Mesendoderm (in vitro differentiated cells): ENCODE measurements at places on chromosomes 11 and 22.

- peak; percentile 87 for DNase-seq
- peaks cover 14% of the 10 kb centered on the region for H3K4me1 ChIP-seq
- H3K4me3 ChIP-seq, result no peak overlapping the region
- H3K36me3 ChIP-seq, result no peaks in the 10 kb centered on the region
Observed at GRCh38 chr22:37197451-37198257, 9.6 kb upstream of the C1QTNF6 start.

DNA sequence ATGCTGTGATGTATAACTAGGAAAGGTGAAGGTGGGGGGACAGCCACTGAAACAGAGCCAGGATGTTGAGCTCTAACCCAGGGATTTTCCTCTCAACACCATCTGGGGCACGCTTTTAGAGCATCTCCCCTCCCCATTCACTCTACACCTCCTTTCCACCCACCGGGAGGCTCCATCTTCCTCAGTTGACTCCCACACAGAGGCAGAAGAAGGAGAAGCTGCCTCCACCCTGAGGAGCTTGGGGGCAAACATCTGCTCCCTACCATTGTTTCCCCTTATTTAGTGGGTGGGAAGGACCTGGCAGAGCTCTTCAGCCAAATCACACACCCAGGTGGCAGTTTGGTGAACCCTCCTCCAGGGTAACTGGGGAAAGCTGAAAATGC lies 50.0 kb upstream of the ADA2 start:
- H3K4me3 ChIP-seq, result no peak overlapping the region
- peaks cover 49% of the 10 kb centered on the region for H3K4me1 ChIP-seq
- DNase-seq, result no peak
- peak overlapping the region; percentile 98 for H3K27ac ChIP-seq

DNA sequence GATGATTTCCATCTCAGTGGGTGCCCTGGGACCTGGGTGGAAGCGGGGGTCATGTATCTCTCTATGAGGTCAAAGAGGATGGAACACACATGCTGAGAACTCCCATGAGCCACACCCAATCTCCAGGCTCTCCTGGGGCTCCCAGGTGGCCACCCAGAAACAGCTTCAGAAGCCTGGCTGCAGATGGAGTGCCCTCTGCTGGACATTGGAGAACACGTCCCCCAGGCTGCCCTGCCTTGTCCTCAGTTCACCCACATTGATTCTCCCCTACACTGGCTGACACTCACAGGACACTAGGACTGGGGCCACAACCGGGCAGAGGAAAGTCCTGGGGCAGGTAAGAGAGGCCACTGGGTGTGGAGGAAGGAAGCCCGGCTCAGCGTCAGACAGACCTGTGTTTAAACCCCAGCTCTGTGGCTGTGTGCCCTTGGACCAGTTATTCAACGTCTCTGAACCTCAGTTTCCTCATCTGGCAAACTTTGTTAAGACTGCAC lies 4.5 kb upstream of the NOL12 start:
- peak; percentile 81 for DNase-seq
- H3K4me3 ChIP-seq, result no peak overlapping the region
- no peaks in the 10 kb centered on the region for H3K27me3 ChIP-seq

- H3K27ac ChIP-seq, result no peak overlapping the region
- no peaks in the 10 kb centered on the region for H3K27me3 ChIP-seq
- DNase-seq, result no peak
- no peaks in the 10 kb centered on the region for H3K36me3 ChIP-seq
Observed at GRCh38 chr11:2325719-2326118, 23.9 kb downstream of the TSPAN32 start.

- DNase-seq, result no peak
- no peaks in the 10 kb centered on the region for H3K36me3 ChIP-seq
- no peaks in the 10 kb centered on the region for H3K27me3 ChIP-seq
- H3K27ac ChIP-seq, result no peak overlapping the region
Observed at GRCh38 chr22:16854631-16855030, 29.4 kb upstream of the XKR3 start.

- H3K4me3 ChIP-seq, result no peak overlapping the region
- H3K27ac ChIP-seq, result no peak overlapping the region
- DNase-seq, result no peak
- H3K36me3 ChIP-seq, result no peaks in the 10 kb centered on the region
- H3K4me1 ChIP-seq, result no peaks in the 10 kb centered on the region
Observed at GRCh38 chr11:17594686-17595192, 47.7 kb downstream of the OTOG start.

GRCh38 chr11:69370984-69371709 lies 77.2 kb downstream of the MYEOV start:
- no peaks in the 10 kb centered on the region for H3K4me1 ChIP-seq
- H3K27me3 ChIP-seq, result no peaks in the 10 kb centered on the region
- no peak overlapping the region for H3K27ac ChIP-seq
- H3K4me3 ChIP-seq, result no peak overlapping the region
- H3K36me3 ChIP-seq, result no peaks in the 10 kb centered on the region

DNA sequence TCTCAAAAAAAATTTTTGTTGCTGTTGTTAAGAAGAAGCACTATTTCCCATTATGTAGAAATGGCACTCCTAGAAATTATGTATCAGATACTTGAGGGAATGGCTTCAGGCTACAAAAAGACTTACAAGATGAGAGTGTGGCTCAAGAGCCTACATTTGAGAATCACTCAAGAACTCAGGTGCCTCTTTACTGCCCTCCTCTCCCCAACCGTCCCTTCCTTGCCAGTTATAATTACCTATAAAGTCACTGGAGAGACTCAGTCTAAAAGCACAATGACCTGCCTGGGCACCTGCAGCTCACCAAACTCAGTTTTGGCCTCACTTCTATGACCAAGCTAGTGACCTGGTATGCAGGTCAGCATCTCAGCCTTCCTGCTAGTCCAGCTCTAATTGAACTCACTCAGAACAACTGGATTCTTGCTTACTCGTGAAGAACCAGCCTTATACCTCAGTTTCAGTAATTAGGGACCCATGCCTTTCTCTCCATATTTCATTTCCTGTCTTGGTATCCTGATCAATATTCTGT lies 41.9 kb upstream of the PPP2R1B start:
- DNase-seq, result no peak
- H3K4me3 ChIP-seq, result no peak overlapping the region
- H3K36me3 ChIP-seq, result no peaks in the 10 kb centered on the region

GRCh38 chr11:125931668-125932067 lies 14.2 kb upstream of the VSIG10L2 start:
- no peak overlapping the region for H3K4me3 ChIP-seq
- peaks cover 2% of the 10 kb centered on the region for H3K4me1 ChIP-seq
- no peak overlapping the region for H3K27ac ChIP-seq
- no peaks in the 10 kb centered on the region for H3K36me3 ChIP-seq

DNA sequence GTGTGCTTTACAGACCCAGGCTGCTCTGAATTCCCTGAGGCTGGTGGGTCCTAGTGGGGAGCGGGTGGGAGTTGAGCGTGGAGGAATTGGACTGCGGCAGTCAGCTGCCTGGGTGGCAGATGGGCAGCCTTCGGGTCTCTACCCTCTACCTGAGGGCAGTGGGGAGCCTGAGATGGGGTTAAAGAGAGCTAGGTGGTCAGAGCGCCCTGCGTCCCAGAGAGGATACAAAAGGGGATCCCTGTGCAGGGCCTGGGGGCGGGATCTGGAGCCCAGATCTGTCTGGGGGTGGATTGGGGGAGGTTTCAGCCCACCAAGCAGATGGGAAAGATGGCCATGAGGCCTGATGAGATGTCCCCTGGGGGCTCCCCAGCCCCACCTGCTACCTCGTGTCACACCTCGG lies 18.2 kb downstream of the KCTD17 start:
- H3K36me3 ChIP-seq, result no peaks in the 10 kb centered on the region
- no peak overlapping the region for H3K27ac ChIP-seq
- no peaks in the 10 kb centered on the region for H3K4me1 ChIP-seq

DNA sequence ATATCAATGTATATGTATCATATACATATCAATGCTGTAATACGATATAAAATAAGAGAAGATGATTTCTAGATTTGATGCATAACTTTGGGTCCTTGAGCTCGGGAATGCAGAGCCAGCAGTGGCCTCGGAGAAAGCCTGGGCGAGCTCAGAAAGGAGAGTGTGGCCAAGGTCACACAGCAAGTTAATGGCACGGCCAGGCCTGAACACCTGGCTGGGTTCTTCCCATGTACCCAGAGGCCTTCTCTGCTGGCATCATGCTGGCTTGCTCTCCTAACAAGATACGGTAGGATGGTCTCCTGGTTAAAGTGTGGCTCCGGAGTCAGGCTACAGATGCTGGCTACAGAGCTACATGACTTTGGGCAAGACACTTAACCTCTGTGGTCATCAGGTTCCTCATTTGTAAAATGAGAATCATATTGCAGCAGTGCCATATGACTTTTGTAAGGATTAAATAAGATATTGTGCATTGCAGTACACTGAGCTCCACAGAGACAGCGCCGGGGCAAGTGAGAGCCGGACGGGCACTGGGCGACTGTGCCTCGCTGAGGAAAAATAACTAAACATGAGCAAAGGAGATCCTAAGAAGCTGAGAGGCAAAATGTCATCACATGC lies 29.9 kb downstream of the TPST2 start:
- no peak for DNase-seq
- peaks cover 8% of the 10 kb centered on the region for H3K4me1 ChIP-seq
- H3K4me3 ChIP-seq, result no peak overlapping the region

DNA sequence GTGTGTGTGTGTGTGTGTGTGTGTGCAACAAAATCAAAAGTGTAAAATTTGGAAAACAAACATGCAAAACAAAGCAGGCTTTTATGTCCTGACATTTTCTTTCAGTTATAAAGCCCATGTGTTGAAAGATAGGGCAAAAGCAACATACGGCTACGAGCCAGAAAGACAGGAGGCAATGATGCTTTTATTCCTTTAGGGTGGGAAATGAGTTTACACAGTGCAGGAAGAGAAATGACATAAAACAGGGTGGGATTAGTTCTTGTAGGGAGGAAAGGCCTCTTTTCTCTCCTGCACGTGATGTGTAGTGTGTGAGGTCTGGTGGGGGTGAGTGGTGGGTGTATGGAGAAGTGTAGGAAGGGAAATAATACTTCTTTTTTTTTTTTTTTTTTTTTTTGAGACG lies 29.4 kb downstream of the IL18 start:
- no peaks in the 10 kb centered on the region for H3K36me3 ChIP-seq

- no peaks in the 10 kb centered on the region for H3K27me3 ChIP-seq
- H3K27ac ChIP-seq, result no peak overlapping the region
- no peak overlapping the region for H3K4me3 ChIP-seq
- no peaks in the 10 kb centered on the region for H3K4me1 ChIP-seq
- DNase-seq, result no peak
Observed at GRCh38 chr22:44442186-44442815, 55.7 kb downstream of the RTL6 start.

GRCh38 chr11:73789279-73789670 lies 1.6 kb downstream of the MRPL48 start:
- H3K36me3 ChIP-seq, result no peaks in the 10 kb centered on the region
- no peak overlapping the region for H3K4me3 ChIP-seq
- H3K4me1 ChIP-seq, result no peaks in the 10 kb centered on the region
- H3K27ac ChIP-seq, result no peak overlapping the region

- no peak overlapping the region for H3K4me3 ChIP-seq
- H3K27ac ChIP-seq, result no peak overlapping the region
- H3K27me3 ChIP-seq, result no peaks in the 10 kb centered on the region
- no peak for DNase-seq
- peaks cover 15% of the 10 kb centered on the region for H3K36me3 ChIP-seq
Observed at GRCh38 chr11:67279589-67280340, 9.3 kb upstream of the ANKRD13D start.

GRCh38 chr11:27735281-27735680 lies 35.0 kb upstream of the BDNF start:
- no peak overlapping the region for H3K4me3 ChIP-seq
- no peaks in the 10 kb centered on the region for H3K36me3 ChIP-seq
- no peaks in the 10 kb centered on the region for H3K27me3 ChIP-seq
- no peaks in the 10 kb centered on the region for H3K4me1 ChIP-seq
- no peak overlapping the region for H3K27ac ChIP-seq
- no peak for DNase-seq

DNA sequence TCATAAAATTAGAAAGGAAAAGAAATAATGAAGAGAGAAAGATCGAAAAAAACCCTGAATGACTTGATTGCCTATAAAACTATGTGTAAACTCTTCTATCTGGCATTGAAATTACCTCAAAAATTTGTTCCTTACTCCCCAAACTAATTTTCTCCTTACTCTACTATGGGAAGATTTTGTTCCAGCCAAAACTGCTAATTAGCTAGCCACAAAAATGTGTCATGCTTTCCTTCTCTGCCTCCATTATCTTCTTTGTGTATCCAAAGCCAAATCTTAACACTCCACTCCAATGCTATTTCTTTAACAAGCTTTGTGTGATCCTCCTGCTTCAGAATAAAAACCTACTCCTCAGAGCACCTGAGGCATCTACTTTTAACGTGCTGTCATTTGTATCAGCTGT lies 831.2 kb downstream of the METTL15 start:
- DNase-seq, result no peak
- no peak overlapping the region for H3K27ac ChIP-seq
- H3K4me3 ChIP-seq, result no peak overlapping the region
- no peaks in the 10 kb centered on the region for H3K36me3 ChIP-seq
- H3K4me1 ChIP-seq, result no peaks in the 10 kb centered on the region

DNA sequence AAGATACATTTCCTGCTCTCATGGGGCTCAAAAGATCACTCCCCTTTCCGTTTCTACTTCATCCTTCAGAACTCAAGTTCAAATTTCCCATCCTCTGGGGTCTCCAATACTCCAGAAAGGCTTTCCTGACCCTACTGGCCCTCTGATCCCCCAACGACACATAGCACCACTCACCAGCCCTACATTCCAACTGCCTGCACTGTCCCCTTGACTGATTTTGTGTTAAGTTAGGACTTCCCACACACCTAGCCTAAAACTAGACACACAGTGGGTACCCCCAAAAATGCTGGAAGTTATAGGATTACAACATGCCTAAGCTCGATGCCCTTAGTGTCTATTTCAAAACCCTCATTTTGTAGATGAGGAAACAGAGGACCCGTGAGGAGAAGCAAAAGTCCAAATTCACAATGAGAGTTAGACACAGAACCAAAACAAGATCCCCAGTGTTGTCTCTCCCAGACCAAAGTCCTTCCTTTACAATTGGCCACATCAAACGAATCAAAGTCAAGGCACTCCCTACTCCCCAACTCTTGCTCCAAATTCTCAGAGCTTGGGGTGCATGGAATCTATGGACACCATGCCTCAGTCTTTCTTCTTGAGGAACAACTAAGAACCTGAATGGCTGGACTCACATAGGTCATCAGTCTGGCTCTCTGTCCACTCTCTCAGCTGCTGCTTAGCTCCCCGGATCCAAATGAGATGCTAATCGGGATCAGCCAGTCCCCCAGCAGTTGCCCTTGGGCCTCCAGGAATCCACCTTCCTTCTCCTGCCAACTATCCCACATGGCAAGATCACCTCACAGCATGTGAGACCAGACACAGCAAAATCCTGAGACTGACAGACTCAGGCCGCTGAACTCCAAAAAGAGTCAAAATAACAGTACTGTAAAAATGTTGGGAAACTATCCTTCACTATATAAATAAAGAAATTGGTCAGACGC lies 1.7 kb downstream of the CLPB start:
- DNase-seq, result no peak
- H3K27ac ChIP-seq, result no peak overlapping the region
- no peaks in the 10 kb centered on the region for H3K4me1 ChIP-seq
- H3K36me3 ChIP-seq, result peaks cover 4% of the 10 kb centered on the region

DNA sequence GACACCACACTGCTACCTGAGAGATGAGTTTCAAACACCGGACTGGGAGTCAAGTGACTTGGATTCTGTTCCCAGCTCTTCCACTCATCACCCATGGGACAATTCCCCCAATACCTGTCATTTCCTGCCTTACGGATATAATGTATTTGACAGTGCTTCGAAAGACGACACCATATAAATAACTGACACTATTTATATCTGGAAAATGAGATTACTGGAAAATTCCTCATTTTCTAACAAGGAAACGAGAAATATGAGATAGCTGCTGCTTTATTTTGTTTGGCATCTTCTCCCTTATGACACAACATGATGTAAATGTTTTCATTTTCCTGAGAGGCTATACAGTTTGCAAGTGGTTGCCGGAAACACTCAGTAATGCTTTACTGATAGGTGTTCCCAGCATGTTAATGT lies 8.6 kb downstream of the HSCB start:
- no peak for DNase-seq
- no peak overlapping the region for H3K4me3 ChIP-seq
- H3K27me3 ChIP-seq, result no peaks in the 10 kb centered on the region
- H3K36me3 ChIP-seq, result peaks cover 4% of the 10 kb centered on the region
